ENCODE measurements at places on chromosomes 6 and 20.
A peak's percentile ranks its signal among the peaks of the same experiment; 100 is the strongest.

GRCh38 chr20:57698867-57699275, 10.9 kb downstream of the PMEPA1 start:
- no peak for DNase-seq

- DNase-seq = peak; percentile 5
These were observed 304.2 kb downstream of the ADGRG6 start for GRCh38 chr6:142605922-142606485.

- no peak for DNase-seq
These were observed 94.5 kb downstream of the MAP3K7 start for GRCh38 chr6:90492369-90492768.

DNA sequence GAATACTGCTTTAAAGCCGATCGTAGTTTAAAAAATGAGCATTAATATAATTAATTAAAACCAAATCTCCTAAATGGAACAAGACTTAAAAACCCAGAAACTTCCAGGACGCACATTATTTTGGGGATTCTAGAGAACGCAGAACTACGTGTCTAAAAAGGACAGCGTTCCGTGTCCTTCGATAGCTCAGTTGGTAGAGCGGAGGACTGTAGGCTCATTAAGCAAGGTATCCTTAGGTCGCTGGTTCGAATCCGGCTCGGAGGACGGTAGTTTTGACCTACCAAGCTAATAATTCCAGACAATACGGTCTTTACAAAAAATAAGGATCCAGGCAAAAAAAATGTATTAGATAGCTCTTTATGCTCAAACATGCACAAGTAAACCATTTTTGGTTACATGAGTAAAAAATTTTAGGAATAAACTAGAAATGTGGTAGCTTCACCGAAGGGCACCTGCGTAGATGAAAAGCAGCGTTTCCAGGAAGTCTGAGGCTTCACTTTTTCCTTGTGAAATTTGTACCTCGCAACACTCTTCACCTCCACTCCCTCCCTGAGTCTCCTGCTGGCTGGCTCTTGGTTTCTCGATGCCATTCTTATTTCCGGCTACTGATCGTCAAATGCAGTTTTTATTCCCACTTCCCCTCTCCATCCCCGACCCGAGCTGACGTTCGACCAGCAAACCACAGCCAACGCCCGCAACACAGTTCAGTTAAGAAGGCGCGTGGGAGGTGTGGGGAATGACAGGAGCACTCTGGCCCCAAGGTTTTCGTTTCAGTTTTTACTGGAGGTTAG, 19.6 kb upstream of the ABT1 start:
- DNase-seq = peak; percentile 77

GRCh38 chr20:62318400-62319345, 15.9 kb downstream of the ADRM1 start:
- no peak for DNase-seq

GRCh38 chr6:25794784-25795183, 37.1 kb downstream of the SLC17A1 start:
- no peak for DNase-seq

All from kidney capillary endothelial cell (primary cell).